Endothelial cell of umbilical vein (primary cell): ENCODE measurements at places on chromosomes 12 and 14. TPM values are rescaled to one million over a fixed set of nuclear protein-coding genes. Genes with fewer than 3 reads are reported as not detected.

CINP gene
- 42.1 and 44.0 TPM in 2 replicates for total RNA-seq

EML5 gene
- 0.09 TPM in 1 of 2 replicates, not detected in the other for total RNA-seq

SERPINA10 gene
- not detected in 2 replicates for total RNA-seq

DNA sequence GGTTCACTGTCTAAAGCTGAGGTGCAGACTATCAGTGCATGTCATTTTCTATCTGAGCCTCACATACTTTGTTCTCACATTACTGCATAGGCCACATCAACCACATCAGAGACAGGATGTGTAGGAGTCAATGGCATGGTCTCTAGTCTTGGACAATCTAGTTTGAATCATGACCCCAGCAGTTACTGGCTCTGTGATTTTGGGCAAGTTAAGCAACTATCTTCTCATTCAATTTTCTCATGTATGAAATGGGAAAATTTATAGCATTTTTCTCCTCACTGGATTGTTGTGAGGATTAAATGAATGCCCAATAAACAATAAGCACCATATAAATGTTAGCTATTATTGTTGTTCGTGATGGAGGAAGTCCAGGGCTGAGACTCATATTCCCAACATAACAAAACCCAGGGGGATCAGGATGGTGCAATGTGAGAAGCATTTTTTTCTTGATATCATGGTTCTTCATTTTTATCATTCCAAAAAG lies 432.6 kb downstream of the LRIG3 start:
- peaks cover 7% of the 10 kb centered on the region for H3K4me1 ChIP-seq
- H3K27me3 ChIP-seq, result no peaks in the 10 kb centered on the region
- H3K27ac ChIP-seq, result no peak overlapping the region

DNA sequence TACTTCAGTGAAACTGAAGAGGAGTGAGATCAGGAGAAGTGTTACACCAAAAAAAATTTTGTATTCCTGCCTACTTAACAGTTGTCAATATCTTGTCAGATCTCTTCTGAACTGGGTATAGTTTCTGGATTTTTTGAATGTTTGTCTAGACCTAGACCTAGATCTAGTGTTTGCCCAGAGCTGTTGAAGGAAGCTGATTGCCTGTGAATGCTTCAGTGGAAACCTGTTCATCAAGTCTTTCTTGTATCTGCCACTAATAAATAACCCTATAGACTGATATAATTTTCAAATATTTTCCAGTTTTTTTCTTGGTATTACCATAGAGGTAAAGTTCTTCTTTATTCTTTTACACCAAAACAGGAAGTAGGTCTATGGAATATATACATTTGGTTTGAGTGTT lies 781.5 kb upstream of the FBXO33 start:
- no peaks in the 10 kb centered on the region for H3K27me3 ChIP-seq
- no peak for DNase-seq
- H3K36me3 ChIP-seq, result no peaks in the 10 kb centered on the region
- H3K4me1 ChIP-seq, result no peaks in the 10 kb centered on the region
- H3K27ac ChIP-seq, result no peak overlapping the region

DNA sequence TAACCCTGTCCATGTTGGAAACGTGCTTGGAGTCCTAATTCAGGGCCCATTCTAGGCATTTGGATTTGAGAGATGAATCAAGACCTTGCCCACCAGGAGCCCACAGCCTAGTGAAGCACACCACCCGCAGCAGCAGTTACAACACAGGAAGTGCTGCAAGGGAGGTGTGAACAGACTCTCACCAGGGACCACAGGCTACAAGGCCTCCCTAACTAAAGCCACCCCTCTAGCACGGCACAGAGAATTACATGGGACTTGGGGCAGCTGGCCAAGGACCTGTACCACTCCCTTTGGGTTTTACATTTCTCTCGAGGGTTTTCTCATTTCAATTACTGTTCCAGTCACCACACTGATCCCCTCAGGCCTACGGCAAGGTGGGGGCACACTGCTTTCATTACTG lies 49.5 kb upstream of the FOXN3 start:
- H3K27me3 ChIP-seq, result no peaks in the 10 kb centered on the region
- DNase-seq, result no peak
- no peaks in the 10 kb centered on the region for H3K4me1 ChIP-seq
- no peaks in the 10 kb centered on the region for H3K36me3 ChIP-seq
- H3K4me3 ChIP-seq, result no peak overlapping the region
- no peak overlapping the region for H3K27ac ChIP-seq

DNA sequence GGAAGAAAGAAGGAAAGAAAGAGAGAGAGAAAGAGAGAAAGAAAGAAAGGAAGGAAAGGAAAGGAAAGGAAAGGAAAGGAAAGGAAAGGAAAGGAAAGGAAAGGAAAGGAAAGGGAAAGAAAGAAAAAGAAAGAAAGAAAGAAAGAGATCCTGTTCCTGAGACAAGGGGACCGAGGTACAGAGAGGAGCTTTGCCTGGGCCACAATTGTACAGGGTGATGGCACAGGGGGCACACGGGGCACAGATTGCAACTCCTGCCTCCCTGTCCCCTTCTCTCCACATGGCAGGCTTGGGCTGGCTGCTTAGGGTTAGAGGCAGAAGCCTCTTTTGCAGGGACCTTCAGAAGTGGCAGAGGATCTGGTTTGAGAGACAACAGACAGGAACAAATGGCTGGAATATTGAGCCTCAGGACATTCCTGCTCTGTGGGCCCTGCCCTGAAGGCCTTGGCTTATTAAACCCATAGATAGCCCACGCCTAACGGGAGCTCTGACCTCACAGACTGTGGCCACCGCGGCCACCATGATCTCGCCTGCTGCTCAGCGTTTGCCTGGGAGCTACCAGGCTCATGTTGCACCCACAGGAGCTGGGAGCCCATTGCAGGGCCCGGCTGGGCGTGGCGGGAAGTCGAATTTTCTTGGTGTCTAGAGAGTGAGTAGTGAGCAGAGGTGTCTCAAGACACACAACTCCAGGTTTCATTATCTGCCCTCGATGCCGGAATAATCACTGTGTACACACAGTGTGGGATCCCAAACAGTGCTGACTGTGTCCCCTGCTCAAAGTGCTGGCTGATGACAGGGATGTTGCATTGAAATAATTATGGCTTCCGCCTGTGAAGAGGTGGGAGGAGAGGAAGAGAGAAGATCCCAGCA lies 147.9 kb upstream of the NCOR2 start:
- H3K27me3 ChIP-seq, result no peaks in the 10 kb centered on the region
- no peak overlapping the region for H3K27ac ChIP-seq
- no peak for DNase-seq
- no peaks in the 10 kb centered on the region for H3K36me3 ChIP-seq

GRCh38 chr12:90683871-90684270 lies 271.1 kb downstream of the CCER1 start:
- no peaks in the 10 kb centered on the region for H3K4me1 ChIP-seq
- no peak overlapping the region for H3K4me3 ChIP-seq
- DNase-seq, result no peak

- peak; percentile 71 for DNase-seq
- H3K4me1 ChIP-seq, result peaks cover 15% of the 10 kb centered on the region
Measured at GRCh38 chr12:31819427-31819826, 90.6 kb upstream of the AMN1 start.
